Calu3 (cell line): ENCODE measurements at places on chromosomes 13 and 19. TPM values are rescaled to one million over a fixed set of nuclear protein-coding genes. Genes with fewer than 3 reads are reported as not detected.

- no peak for DNase-seq
These were observed 58.0 kb downstream of the USPL1 start for GRCh38 chr13:30675717-30676116.

DNA sequence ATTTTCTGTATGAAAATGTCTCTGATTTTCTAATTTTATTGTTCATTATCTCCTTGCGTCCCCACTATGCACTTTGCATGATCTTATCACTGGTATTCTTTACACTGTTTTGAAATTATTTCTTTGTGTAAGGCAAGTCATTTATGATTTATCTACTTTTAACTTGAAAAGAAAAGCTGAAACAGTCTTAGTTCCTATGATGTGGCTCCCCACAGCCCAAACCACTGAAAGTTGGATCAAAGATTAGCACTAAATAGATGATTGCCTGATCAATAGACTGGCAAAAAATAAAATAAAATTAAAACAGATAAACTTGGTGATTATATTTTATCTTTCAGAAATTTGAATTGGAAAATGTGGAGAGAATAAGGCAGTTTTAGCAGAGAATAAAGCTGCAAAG is 1101.9 kb downstream of the PCDH9 start:
- DNase-seq, result no peak

GRCh38 chr13:72970956-72971355 is 87.8 kb upstream of the KLF5 start:
- DNase-seq, result no peak

- no peak for DNase-seq
These were observed 1.9 kb upstream of the VASP start for GRCh38 chr19:45505151-45505995.

- DNase-seq, result no peak
These were observed 50.3 kb upstream of the GPI start for GRCh38 chr19:34314437-34315313.

GRCh38 chr19:38319421-38320258 is at the start of gene KCNK6:
Gene KCNK6 (plus strand): TSS chr19:38319845. CDS start chr19:38319951, 106 bp downstream.
- peak; percentile 34 for DNase-seq

The ZNF471 gene
- total RNA-seq, result 0.07 TPM in 1 of 2 replicates, not detected in the other

The FSD1 gene
- 1.2 and 1.9 TPM in 2 replicates for total RNA-seq

The HNRNPUL1 gene
- total RNA-seq, result 320 and 370 TPM in 2 replicates

The SIN3B gene
- 43.1 and 49.7 TPM in 2 replicates for total RNA-seq

The KLF5 gene
- total RNA-seq, result 121 and 136 TPM in 2 replicates

The ETV2 gene
- 1.3 TPM in 1 of 2 replicates, not detected in the other for total RNA-seq
